Omental fat pad (tissue), 4 donors: ENCODE measurements at places on chromosomes 5 and 9.

GRCh38 chr5:84259283-84260045 is 125.2 kb downstream of the EDIL3 start:
- no peak for DNase-seq

GRCh38 chr9:7828334-7828733 is 28.8 kb upstream of the DMAC1 start:
- no peak for DNase-seq

DNA sequence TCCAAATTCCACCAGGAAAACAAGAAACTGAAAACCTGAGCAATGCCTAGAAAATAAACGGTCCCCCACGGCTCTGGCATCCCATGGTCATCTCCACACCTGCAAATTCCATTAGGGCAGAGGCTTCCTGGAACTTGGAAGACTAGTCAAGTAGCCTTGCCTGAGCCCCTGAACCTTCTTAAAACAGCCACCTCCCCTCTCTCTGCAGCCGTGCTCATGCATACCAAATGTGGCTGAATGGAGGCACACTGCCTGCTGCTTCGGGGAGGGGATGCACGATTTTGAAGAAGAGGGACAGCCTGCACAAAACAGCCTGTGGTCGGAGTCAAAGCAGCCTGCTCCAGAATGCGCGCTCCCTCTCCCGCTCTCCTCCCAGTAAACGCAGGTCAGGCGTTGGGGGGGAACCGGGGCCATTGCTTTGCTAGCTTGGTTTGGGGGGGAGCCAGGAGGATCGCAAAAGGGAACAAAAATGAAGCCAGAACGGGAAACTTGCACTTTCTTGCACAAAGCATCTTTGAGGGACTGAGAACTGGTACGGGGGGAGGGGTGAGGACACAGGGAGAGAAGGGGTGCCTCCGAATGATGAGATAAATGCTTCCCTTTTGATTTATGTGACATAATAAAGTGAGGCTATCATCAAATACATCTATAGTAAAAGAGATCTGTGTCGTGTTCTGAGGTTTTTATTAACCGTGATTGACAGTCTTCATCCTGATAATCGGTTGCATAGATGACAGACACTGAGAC is at the start of gene TRPM3:
Gene TRPM3 (minus strand): TSS at position 347 of the 747 bp plus-strand sequence. CDS start 267 bp downstream, at position 80.
- DNase-seq: no peak

GRCh38 chr5:36621985-36622384 is 15.6 kb downstream of the SLC1A3 start:
- no peak for DNase-seq

DNA sequence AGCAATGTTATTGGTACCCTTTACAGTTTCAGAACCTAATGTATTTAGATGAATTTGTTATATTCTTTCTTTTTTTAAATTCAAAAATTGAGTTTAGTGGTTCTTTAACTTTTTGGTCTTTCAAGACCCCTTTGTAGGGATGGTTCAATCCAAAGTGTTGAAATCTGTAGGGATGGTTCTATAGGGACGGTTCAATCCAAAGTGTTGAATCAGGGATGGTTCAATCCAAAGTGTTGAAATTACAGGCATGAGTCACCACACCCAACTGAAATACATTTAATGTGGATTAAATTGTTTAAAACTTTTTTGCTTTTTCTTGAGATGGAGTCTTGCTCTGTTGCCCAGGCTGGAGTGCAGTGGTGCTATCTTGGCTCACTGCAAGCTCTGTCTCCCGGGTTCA is 30.6 kb downstream of the SNX2 start:
- no peak for DNase-seq

DNA sequence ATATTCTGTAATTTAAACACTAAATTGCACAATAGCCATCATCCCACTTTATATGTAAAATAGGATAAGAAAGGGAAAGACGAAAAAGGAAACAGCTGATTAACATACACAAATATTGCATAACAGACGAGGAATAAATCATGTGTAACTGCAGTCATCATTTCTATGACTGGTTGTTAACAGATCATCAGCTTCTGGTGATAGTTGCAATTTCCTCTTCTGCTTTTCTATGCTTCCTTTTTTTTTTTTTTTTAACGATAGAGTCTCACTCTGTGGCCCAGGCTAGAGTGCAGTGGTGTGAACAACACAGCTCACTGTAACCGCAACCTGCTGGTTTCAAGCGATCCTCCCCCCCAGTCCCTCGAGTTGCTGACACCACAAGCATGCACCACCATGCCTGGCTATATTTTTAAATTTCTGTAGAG is 22.5 kb upstream of the JAKMIP2 start:
- no peak for DNase-seq

DNA sequence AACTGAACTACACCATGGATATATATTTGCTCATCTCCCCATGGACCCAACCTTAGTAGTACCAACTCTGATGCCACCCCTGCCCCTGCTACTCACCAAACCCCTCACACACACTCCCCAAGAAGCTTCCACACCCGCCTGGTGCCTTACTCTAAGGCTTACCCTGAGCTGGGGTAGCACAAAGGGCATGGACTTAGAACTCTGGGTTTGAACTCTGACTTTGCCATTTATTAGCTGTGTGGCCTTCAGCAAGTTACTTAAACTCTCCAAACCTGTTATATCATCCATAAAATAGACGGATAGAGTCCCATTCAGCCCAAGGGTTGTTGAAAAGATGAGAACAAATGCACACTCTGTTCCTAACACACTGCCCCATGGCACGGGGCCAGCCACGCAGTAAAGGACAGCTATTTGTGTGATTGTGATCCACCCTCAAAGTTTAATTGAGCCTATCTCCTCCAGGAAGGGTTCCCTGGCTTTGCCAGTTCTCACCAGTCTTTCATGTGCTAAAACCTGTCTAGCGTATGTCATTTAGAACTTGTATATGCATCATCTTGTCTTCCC is 111.0 kb downstream of the KLHL3 start:
- DNase-seq: no peak

DNA sequence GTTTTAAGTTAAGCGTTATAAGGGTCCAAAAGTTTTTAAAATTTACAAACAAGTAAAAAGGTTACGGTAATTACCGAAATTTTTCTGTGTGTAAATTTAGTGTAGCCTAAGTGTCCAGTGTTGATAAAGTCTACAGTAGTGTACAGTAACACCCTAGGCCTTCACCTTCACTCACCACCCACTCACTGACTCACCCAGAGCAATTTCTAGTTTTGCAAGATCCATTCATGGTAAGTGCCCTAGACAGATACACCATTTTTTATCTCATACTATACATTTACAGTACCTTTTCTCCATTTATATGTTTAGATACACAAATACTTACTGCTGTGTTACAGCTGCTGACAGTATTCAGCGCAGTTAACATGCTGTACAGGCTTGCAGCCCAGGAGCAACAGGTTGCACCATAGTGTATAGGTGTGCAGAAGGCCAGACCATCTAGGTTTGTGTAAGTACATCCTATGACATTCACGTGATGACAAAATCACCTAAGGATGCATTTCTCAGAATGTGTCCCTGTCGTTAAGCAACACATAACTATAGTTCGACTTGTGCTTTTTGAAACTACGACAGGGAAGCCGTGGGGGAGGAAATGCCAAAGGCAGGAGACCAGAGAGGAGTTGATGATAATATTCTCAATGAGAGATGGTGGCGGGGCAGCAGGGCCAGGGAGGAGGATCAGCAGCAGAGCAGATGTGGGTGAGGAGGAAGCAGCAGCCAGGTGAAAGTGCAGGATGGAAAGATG is 48.6 kb downstream of the PSMB7 start:
- DNase-seq: no peak

DNA sequence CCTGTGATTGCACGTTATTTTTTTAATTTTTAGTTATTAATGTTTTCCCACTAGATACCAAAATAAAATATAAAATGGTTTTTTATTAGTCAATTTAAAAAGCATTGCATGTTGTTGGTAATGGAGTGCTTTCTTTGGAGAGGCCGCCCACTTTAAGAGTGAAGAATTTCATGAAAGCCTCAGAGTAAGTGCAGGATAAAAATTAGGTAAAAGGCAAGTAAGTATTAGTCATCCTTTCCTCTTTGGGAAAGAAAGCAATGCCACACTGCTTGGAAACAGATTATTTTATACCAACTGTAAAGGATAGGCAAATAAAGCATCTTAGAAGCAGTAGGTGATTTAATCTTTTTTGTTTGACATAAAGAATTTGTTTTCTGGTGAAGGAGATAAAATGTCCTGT is 62.9 kb downstream of the HSD17B4 start:
- no peak for DNase-seq

DNA sequence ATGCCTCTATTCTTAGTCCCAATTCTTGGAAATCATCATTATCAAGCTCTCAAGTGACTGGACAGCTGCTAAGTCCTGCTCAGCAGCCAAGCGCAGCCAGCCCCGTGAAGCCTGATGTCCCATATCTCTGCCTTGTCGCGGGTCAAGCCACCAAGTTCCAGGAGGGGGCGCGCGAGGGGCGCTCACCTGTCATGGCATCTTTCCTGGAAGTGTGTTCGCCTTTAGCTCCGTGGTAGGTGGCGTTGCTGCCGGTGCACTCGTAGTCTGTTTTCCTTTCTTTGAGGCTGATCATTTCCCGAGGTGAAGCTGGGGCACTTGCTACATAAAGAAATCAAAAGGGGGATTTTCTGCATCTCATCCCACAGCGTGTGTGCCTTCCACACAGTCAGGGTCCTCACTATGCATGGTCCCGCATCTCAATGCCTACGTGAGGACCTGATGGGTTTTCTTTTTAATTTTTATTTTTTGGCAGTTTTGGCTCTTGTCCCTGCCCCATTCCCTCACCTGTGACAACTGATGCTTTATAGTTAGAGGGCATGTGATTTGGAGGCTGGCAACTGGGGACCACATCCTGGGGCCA is 227.0 kb upstream of the DAP start:
- peak; percentile 26 for DNase-seq

GRCh38 chr5:5270958-5271785 is 131.0 kb downstream of the ADAMTS16 start:
- DNase-seq: peak; percentile 57

DNA sequence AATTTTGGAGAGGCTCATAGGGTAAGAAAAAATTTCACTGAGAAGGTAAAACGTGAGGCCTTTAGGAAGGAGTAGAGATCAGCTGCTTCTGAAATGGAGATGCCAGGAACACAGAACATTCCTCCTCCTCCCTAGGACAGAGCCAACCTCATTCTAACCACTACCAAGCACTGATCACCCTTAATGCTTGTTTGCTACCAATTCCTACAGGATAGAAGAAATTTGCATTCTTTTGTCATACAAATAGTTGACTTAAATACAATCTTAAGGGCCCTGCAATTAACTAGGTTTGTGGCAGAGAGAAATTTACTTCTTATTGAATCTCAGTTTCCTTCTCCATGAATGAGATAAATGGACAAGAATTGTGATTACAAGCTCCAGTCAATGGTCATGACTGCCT is 780.2 kb upstream of the WWC1 start:
- no peak for DNase-seq

DNA sequence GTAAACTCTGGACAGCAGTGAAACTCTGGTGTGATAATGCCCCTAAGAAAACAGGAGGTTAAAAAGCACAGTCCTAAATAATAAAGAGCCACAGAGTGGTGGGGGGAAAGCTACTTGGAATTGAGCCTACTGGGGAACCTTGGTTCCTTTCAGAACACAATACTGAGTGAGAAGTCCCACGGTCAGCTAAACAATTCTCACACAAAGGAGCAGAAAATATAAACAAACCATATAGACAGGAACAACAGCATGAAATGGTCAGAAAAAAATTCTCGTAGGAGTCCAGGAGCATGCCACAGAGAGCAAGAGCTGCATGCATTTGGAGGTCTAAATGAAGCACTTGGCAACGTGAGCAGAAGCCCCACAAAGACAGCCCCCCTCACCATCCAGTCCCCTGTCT is 56.0 kb downstream of the TEK start:
- no peak for DNase-seq

DNA sequence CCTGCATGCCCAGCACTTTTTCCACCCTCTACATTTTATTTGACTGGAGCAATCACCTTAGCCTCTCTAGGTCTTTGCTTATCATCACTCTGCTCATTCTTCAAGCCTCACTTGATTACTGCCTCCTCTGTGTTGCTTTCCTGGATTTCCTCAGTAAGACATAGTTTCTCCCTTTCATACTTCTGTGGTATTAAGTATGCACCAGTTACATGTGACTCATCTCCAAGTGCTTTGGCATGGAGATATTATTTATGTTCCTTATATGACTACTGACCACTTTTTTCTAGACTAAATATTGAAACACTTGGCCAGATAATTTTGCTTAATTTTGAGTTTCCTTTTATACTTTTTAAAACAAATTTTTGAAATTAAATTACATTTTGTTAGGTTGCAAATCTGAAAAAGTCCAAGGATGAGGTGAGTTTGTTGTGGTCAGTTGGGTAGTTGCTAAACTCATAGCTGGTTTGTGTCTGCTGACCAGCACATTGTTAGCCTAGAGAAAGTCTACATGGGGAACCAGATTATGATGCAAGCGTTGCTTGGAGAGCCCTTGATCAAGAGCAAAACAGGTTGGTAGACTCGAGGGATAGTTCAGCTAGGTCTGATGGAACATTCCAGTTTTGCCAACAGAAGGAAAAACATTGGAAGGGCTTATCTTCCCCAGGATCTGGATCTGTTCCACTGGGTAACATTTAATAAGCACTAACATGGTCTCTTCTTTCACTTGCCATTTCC is 140.2 kb downstream of the TMC1 start:
- DNase-seq: no peak

- DNase-seq: no peak
Measured at GRCh38 chr5:14316471-14316870, 173.3 kb downstream of the TRIO start.

DNA sequence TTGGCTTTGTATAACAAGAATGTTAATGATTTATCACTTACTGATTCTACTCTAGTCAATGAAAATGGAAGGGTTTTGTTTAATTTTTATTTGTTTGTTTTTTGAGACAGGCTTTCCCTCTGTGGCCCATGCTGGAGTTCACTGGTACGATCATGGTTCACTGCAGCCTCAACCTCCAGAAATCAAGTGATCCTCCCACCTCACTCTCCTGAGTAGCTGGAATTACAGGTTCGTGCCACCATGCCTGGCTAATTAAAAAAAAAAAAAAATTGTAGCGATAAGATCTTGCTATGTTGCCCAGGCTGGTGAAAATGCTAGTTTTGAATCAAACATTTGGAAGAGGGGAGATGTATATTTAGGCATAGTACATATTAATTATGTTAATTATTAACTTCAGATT is 209.4 kb downstream of the NFIB start:
- no peak for DNase-seq

GRCh38 chr5:10863763-10864383 is 102.8 kb upstream of the DAP start:
- DNase-seq: no peak

DNA sequence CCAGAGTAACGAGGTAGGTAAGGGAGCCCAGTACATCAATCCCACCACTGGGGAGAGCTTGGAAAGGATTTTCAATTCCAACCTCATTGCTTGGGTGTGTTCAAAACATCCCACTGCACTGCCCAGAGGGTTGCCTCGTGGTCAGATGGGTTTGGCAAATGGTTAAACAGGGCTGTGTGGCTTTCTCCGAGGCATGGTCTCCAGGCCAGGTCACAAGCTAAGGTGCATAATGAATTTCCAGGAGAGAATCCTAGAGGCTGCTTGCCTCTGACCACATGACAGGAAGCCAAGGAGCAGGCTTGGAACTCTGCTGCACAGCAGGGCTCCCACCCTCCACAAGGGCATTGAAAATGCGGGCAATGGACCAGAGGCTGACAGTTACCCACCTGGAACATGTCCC is 51.6 kb downstream of the DAP start:
- DNase-seq: no peak

- DNase-seq: no peak
Measured at GRCh38 chr5:173726846-173727557, 110.6 kb upstream of the BOD1 start.
